ENCODE measurements at places on chromosomes 2 and 18.

DNA sequence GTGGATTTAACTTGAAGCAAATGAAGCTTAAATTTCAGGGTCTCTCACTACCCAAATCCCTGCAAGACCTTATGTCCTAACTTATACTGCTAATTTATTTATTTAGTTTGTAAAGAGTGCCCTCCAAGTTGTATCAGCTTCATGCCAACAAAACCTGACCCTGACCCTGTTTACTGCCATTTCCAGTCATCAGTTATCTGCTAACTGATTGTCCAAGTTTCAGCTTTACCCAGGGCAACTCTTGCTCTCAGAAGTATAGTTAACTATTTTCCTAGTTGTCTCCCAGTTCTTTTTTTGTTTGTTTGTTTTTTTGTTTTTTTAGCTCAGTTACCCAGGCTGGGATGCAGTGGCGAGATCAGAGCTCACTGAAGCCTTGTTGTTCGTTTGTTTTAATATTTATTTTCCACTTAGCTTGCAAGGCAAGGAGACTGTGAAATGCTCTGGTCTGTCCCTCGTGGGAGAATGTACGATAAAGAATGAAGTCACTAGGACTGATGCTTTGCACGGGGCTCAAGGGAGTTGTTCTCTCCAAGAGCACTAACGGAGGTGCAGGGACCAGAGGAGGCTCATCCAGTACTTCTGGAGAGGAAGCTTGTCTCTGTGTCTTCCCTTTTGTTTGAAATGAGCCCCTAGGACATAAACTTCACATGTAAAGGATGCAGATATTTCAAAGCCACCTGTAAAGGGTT is 35.3 kb downstream of the MYOM1 start:
- DNase-seq, result no peak

DNA sequence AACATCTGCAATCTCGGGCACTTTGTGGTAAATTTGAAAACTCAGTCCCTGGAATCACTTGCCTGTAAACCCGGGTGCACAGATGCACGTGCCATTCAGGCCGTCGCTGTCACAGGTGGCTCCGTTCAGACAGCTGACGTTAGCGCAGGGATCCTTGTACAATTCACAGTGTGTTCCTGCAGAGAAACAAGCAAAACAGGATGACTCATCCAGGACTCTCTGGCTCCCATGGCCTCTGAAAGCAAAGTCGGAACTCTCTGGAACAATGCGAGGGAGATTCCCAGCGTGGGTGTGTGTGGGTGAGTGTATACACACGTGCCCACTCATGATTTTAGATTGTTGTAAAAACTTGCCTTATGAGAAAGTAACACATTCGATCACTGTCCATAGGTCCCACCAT is 136.1 kb upstream of the PID1 start:
- DNase-seq, result peak; percentile 80

DNA sequence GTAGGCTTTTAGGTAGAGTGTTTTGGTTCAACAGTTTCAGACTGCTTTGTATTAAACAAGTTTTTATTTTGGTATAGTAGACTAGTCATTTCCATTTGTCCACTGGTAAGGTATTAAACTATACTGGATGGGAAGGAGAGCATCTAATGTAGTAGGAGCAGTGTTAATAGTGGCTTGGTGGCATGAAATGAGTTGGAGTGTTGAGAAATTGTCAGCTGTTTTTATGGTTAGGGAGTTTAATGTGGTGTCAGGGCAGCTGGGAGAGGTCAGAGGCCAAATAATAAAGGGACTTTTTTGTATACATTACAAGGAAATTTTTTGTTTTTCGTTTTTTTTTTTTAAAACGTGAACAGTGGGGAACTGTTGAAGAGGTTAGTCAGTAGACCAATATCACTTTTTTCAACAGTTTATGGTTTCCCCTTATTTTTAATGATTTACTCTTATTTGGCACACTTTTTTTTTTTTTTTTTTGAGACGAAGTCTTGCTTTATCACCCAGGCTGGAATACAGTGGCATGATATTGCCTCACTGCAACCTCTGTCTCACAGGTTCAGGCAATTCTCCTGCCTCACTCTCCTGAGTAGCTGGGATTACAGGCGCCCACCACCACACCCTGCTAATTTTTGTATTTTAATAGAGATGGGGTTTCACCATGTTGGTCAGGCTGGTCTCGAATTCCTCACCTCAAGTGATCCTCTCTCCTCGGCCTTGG is 21.2 kb downstream of the ACTR3 start:
- DNase-seq, result no peak

DNA sequence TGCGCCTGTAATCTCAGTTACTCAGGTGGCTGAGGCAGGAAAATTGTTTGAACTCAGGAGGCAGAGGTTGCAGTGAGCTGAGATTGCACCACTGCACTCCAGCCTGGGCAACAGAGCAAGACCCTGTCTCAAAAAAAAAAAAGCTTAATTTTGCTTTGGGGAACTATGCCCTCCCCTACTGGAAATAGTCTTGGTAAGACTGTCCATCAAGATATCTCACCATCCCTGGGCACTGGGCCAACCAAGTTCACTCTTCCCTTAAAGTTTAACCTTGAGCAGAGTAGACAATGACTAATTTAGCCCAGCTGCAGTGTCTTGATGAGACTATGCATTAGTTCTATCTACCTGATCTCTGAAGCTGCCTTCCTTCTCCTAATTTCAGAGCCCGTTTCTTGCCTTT is 44.7 kb downstream of the ASXL2 start:
- DNase-seq, result peak; percentile 28

- DNase-seq, result no peak
These were observed 129.2 kb downstream of the MEP1B start for GRCh38 chr18:32319084-32319483.

GRCh38 chr2:237486334-237486818 is 675 bp upstream of the MLPH start:
- no peak for DNase-seq

DNA sequence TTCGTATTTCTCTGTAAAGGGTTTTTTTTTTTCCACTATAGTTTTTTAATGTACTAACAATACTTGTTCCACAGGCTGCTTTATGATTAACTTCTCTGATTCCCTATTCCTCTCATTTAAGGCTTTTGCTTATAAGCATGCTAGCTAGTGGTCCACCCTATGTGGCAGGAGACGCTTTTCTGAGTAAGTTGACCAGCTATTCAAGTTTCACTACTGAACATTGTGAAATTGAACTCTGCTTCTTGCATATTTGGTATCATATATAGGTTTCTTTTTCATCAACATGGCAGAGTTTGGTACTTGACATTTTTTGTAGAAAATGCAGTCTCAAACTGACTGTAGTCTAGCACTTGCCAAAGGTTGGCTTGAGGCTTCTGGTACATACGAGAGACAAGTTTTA is 74.2 kb downstream of the OTX1 start:
- no peak for DNase-seq

DNA sequence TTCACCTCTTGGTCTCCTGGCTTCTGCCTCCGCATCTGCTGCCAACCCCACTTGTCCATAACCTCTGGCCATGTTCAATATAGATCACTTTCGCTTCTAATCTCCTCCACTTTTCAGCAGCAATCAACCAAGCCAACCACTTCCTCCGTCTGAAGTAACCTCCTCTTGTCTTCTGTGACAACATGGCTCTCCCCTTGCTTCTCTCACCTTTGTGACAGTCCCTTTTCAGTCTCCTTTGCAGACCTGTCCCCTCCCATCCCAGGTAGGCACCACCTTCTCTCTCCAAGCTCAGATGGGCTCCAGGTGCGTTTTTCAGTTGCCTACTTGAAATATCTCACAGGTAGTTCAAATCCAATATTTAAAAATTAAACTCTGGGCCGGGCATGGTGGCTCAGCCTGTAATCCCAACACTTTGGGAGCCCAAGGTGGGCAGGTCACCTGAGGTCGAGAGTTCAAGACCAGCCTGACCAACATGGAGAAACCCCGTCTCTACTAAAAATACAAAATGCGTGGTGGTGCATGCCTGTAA is 4.7 kb upstream of the PSD4 start:
- no peak for DNase-seq

DNA sequence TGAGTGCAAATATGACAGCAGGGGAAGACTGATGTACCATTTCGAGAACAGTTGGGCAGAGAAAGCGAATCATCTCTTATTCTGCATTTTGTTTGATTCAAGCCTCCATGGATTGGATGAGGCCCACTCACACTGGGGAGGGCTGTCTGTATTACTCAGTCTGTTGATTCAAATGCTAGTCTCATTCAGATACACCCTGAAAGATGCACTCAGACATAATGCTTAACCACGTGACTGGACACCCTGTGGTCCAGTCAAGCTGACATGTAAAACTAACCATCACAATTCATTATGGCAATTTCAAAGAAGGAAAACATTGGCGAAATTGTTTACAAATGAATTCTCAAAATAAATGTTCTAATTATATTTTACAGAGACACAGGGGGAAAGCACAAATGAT is 1210.2 kb downstream of the DPP10 start:
- no peak for DNase-seq

DNA sequence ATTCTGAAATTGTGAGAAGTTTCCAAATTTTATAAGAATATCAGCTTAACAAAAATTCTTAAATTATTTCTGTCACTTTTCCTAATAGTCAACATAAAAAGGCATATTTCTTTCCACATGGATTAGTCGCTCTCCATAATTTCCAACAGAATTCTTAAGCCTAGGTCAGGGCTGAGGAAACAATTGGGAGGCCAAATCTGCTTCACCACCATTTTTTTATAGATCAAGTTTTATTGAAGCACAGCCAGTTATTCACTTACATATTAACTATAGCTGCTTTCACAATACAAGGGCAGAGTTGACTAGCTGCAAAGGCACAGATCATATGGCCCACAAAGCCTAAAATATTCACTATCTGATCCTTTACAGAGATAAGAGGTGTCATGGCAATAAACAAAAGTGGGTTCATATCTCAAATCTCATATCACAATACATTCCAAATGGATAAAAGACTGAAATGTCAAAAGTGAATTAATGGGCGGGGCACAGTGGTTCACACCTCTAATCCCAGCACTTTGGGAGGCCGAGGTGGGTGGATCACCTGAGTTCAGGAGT is 18.7 kb downstream of the MEMO1 start:
- no peak for DNase-seq

- DNase-seq, result no peak
These were observed 51.7 kb downstream of the MFSD6 start for GRCh38 chr2:190459881-190460280.

DNA sequence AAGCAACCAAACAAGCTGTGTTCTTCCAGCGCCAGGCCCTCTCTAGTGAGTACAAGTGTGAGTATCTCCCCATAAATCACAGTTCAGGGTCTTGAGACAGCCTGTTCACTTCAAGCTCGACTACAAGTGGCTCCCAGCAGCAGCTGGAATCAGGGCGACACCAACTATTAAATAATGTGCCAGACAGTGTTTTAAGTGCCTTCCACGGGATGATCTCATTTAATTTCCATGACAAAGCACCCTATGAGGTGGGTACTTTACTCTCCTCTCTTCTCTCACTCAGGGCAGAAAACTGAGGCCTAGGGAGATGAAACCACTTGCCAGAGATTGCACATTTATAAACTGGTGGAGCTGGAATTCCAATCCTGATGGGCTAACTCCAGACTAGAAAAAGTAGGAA is 2.6 kb upstream of the FAM136A start:
- no peak for DNase-seq

GRCh38 chr18:14930076-14930475 is 182.1 kb downstream of the ANKRD30B start:
- no peak for DNase-seq

DNA sequence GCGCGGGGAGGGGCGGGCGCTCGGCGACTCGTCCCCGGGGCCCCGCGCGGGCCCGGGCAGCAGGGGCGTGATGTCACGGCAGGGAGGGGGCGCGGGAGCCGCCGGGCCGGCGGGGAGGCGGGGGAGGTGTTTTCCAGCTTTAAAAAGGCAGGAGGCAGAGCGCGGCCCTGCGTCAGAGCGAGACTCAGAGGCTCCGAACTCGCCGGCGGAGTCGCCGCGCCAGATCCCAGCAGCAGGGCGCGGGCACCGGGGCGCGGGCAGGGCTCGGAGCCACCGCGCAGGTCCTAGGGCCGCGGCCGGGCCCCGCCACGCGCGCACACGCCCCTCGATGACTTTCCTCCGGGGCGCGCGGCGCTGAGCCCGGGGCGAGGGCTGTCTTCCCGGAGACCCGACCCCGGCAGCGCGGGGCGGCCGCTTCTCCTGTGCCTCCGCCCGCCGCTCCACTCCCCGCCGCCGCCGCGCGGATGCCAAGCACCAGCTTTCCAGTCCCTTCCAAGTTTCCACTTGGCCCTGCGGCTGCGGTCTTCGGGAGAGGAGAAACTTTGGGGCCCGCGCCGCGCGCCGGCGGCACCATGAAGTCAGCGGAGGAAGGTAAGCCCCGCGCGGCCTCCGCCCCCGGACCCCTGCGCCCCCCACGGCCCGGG is at the start of gene NFATC1:
Gene NFATC1, plus strand, starts transcription at position 170 of the 644 bp plus-strand sequence. Its CDS starts 295 bp downstream, at position 465.
- DNase-seq, result peak; percentile 61

- DNase-seq, result no peak
These were observed 255.3 kb upstream of the SALL3 start for GRCh38 chr18:78724214-78724914.

DNA sequence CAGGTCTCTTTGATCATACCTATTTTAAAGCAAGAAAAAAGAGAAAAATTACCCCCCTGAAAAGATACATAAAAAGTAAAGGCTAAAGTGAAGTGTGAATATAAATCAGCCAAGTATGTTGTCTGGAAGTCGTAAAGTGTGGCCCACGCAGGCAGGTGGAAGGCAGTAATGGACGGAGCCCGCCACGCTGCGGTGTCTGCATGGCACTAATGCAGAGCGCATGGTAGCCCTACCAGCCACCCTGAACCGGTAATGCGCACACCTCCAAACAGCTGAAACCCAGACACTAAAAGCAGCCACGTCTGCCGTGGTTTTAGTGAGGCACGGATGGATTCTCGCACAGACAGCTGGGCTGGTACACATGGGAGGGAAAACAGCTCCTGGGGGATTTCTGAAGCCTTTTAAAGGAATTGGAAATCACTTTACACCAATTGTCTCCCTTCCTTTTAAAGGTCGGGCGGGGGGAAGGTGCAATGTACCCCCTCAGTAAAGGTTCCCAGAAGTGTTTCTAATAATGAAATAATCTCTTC is 615.2 kb downstream of the CNTNAP5 start:
- DNase-seq, result no peak

- no peak for DNase-seq
These were observed 42.0 kb upstream of the ZDBF2 start for GRCh38 chr2:206232287-206233035.

- DNase-seq, result peak; percentile 13
These were observed 963.4 kb upstream of the NRXN1 start for GRCh38 chr2:51995293-51995692.

DNA sequence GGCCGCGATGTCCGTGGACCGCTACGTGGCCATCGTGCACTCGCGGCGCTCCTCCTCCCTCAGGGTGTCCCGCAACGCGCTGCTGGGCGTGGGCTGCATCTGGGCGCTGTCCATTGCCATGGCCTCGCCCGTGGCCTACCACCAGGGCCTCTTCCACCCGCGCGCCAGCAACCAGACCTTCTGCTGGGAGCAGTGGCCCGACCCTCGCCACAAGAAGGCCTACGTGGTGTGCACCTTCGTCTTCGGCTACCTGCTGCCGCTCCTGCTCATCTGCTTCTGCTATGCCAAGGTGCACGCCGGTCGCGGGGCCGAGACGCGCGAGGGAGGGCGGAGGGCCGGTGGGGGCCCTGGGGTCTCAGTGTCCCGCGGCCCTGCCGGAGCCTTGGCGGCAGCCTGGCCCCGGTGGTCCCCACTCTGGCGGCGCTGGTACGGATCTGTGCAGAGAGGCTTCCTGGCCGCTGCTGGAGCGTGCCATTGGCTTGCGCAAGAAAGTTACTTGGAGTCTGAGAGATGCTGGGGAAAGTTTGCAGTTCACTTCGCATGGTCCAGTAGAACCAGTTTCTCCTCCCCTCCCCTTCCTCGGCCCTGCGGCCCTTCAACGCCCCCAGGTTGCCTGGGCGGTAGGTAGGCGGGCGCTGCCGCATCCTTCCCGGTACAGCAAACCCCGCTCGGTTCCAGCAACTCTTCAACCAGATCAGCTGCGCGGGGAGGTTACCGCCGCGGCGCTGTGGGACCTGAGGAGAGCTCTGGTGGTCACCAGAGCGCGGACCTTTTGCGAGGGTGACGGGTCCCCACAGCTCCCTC is 1.5 kb downstream of the GALR1 start:
- DNase-seq, result no peak
